ENCODE measurements at places on chromosomes 1 and 21.

- peak; percentile 41 for DNase-seq
Measured at GRCh38 chr1:31811605-31812004, 4.2 kb downstream of the SPOCD1 start.

DNA sequence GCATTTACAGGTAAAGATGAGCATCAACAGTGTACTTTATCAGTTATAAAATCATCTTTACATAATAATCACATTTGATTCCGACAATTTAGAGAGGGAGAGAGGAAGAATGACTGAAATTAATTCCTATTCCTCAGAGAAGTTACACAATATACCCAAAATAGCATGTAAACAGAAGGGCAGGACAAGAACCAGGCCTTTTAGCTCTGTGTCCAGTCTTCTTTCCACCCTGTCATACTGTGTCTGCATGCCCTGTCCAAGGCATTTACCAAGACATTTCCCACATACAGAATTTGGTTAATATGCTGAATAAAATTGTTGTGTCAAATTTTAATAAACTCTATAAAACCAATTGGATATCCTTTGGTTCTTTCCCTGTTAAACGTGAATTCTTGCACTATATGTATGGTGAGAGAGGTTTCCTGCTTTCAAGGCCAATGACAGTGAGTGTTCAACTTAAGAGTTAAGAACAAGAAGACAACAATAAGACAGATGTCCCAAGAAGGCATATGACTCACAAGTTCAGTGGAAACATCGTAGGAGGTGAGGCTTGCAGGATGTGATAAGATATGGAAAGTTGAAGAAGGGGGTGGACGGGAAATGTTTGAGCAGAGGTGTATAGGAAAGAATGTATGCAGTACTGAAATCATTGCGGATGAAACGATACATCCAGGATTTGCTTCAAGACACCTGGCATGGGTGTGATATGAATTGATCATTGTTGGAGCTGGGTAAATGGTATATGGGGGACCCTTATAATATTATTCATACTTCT, 20.8 kb downstream of the LRRC8B start:
- peak; percentile 72 for DNase-seq

DNA sequence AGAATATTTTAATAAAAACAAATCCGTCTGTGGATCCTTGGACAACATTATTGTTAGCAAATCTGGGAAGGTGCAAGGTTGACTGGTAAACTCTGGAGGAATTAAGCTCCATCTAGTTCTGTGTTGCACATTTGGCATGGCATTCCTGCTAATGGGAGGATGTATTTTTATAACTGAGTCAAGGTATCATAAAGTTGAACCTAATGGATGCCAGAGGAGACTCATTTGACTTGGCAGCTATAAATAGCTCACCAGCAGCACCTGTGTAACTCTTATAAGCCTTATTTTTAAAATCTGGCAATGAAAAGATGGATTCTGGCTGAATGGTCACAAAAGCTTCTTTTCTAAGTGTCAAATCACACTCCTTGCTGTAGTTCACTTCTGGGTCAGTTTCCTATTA, 118.5 kb upstream of the ADAMTS5 start:
- DNase-seq, result no peak

DNA sequence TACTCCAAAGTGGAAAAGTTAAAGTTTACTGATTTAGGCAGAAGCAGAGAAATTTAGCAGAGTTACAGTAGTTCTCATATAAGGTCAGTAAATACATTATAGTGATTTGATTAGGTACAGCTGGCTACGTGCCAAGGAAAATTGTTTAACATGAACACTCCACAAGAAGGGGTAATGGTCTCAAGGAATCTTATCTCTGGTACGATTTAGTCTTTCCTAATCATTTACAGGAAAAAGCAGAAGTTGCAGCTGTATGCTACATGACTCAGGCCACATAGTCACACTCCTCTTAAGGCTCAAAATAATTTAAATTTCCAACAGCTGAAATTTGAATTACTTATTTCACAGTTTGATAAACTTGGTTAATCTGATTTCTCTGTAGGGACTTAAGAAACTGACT, 36.9 kb upstream of the OR2B11 start:
- DNase-seq, result no peak

DNA sequence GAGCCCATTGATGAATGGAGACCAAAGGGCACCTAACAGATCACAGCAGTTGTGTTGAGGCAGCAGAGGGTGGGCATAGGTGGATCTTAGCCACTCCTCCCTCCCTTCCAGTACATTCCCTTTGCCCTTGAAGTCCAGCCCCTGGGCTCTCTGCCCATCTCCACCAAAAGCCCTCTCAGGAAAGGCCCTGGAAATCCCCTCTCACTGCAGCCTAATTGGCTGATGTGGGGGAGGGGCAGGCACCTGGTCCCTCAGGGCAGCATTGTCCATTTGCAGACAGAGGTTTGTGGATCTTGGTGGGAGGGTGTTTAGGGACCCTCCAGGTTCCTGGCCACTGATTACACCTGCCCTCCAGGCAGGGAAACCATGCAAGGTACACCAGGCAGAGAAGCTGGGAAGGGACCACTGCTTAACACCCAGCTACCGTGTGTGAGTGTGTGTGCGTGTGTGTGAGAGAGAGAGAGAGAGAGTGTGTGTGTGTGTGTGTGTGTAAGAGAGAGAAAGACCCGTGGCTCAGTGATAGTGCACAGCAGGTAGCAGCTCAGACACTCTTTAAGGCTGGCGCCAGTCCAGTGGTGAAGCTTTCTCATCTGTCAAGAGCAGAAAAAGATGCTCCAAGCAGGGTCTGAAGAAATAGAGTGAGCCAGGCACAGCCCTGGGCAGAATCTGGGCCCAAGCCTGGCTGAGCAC, 71.1 kb downstream of the MATN1 start:
- DNase-seq, result no peak

- peak; percentile 2 for DNase-seq
Measured at GRCh38 chr1:229370601-229371021, 27.8 kb upstream of the CCSAP start.

DNA sequence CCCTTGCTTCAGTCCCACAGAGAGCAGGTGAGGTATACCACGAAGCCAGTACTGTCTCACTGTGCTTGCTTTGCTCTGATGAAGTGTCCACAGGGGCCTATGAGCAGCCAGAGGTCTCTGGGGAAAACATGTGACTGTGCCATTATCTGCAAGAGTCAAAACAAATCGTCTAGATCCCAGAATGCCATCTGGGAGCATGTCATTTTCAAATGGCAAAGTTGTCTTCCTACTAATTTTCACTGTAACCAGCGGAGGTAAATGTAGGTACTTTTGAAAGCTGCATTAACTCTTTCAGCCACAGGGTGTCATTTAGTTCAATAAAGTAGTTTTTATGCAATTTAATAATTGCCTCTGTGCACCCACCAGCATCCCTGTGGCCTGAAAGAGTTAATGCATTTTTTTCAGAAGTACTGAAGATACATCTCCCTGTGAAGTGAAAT, 173.6 kb upstream of the SGIP1 start:
- DNase-seq, result no peak
